ENCODE measurements at places on chromosomes 2 and 18. TPM values are rescaled to one million over a fixed set of nuclear protein-coding genes. Genes with fewer than 3 reads are reported as not detected.

The RESP18 gene
- total RNA-seq, result not detected

The HOXD9 gene
- not detected for total RNA-seq

The CPO gene
- 0.13 TPM for total RNA-seq

The SULT1C4 gene
- total RNA-seq, result not detected

The MC4R gene
- under 0.01 TPM for total RNA-seq

The RGPD3 gene
- 0.26 TPM for total RNA-seq

The FAM124B gene
- not detected for total RNA-seq

The GTF2A1L gene
- not detected for total RNA-seq

The ZEB2 gene
- 0.26 TPM for total RNA-seq

The DLX2 gene
- total RNA-seq, result not detected

The MEP1B gene
- total RNA-seq, result not detected

The CTNNA2 gene
- total RNA-seq, result not detected

The CFC1B gene
- total RNA-seq, result not detected

The ZCCHC2 gene
- 8.7 TPM for total RNA-seq

The SLC38A11 gene
- total RNA-seq, result not detected

The NT5C1B gene
- not detected for total RNA-seq

The SDC1 gene
- total RNA-seq, result 1,308 TPM

The RHOB gene
- total RNA-seq, result 65.9 TPM

The GCG gene
- not detected for total RNA-seq

The DSG3 gene
- 688 TPM for total RNA-seq

The LYG2 gene
- not detected for total RNA-seq

The VAPA gene
- total RNA-seq, result 270 TPM

The PEX13 gene
- total RNA-seq, result 58.8 TPM

The SAG gene
- total RNA-seq, result not detected

The TPO gene
- total RNA-seq, result not detected

The SPATA3 gene
- not detected for total RNA-seq

The POMC gene
- 0.64 TPM for total RNA-seq

The MATN3 gene
- 1.0 TPM for total RNA-seq

The CD28 gene
- total RNA-seq, result not detected

The ROCK2 gene
- 20.7 TPM for total RNA-seq

The SMPD4 gene
- 9.5 TPM for total RNA-seq

The UXS1 gene
- 41.6 TPM for total RNA-seq

The RUFY4 gene
- not detected for total RNA-seq

The PCARE gene
- not detected for total RNA-seq

Data from bronchial epithelial cell (primary cell).